ENCODE measurements at places on chromosomes 13 and 19.

DNA sequence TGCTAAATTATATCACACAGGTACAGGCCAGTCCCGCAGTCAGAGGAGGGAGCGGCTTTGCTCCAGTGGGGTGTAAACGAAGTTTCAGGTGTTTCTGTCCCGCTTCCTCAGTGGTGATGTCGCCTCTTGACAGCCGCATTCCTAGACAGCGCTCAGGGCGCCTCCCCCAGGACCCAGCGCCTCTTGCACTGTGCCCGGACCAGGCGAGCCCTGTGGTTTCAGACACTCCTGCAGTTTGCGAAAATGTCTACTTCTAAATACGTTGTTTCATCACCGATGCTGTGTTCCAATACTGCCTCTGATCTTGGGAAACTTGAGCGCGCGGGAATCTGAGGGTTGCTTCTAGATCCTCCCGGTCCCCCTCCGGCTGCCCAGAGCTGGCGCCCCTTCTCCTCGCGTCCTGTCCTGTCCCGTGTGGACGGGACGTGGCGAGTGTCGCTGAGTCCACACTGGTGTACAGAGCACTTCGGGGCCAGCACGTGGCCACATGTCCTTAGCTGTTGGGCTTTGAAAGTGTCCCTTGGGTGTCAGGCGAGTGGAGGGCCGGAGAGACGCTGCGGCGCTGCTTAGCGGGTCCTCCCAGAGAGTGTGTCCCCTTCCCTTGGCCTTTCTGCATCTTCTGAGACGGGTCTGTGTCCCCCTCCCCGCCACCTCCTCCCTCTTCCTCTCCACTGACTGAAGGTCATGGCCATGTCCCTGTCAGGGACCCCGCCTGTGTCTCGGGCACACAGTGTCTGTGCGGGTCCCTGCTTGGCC is 14.6 kb upstream of the RPS15 start:
- no peak for DNase-seq
- H3K27ac ChIP-seq, result no peak overlapping the region

DNA sequence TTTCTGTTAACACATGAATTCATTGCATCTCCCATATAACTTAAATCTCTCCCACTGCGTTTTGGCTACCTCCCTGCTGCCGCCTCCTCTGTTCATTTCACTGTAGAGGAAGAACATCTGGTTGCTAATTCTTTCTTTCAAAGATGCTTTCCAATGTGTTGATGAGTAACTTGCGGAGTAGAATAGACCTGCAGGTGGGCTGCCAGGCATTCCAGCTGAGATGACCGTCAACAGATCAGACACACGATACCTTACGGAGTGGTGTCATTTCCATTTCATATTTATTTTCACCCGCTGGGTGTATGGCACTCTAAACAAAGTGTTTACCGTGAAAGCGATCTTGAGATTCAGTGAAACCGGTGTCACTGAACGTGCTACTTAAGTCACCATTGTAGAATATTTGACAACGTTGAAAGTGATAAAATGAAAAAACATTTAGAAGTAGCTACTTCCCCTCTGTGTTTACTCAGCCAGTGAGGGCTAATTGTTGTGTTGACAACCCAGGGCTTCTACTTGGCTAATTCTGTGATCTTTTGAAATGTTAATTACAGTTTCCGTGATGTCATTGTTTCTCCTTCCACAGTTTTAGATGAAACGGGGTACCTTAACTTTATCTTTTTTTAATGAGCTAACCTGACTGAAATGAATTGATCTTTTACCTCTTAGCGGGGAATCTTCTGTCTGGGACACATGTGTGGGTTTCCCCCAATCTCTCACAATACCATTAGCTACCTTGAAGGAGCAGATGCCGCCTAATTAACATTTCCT is 228.5 kb upstream of the ARGLU1 start:
- H3K36me3 ChIP-seq, result no peaks in the 10 kb centered on the region
- H3K27me3 ChIP-seq, result peaks cover 6% of the 10 kb centered on the region
- no peak overlapping the region for H3K27ac ChIP-seq
- H3K4me3 ChIP-seq, result peak overlapping the region; percentile 47
- DNase-seq, result no peak

GRCh38 chr19:28307487-28307886 is 905.5 kb downstream of the UQCRFS1 start:
- H3K36me3 ChIP-seq, result no peaks in the 10 kb centered on the region
- no peak overlapping the region for H3K4me3 ChIP-seq
- no peak overlapping the region for H3K27ac ChIP-seq
- no peaks in the 10 kb centered on the region for H3K27me3 ChIP-seq
- DNase-seq, result no peak

DNA sequence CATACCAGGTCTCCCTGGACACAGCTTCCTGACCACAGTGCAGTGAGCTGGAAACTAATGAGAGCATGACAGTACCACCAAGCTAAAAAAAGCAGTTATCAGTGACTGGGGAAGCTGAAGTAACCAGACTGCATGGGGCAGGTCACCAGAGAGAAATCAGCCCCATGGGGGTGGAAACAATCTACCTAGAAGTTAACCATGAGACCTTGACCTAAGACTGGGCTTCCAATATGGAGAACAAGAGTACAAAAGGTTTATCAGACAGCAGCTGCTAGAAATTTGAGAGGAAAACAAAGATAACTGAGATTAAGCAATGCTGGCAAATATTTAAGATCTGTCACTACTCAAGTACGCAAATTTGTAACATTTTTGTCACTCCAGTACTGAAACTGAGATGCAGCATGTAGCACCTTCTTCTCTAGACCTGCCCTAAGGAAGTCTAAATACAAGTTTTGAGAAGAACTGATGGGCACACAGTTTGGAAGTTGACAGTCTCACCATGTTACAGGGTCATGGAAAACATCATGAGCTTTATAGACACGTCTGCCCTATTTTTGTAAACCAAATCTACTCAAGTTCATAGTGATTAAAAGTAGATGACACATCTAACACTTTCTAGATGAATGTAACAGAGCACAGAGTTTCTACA is 2641.8 kb upstream of the PCDH20 start:
- no peak overlapping the region for H3K27ac ChIP-seq
- no peak for DNase-seq
- no peak overlapping the region for H3K4me3 ChIP-seq
- no peaks in the 10 kb centered on the region for H3K36me3 ChIP-seq
- no peaks in the 10 kb centered on the region for H3K27me3 ChIP-seq
- H3K4me1 ChIP-seq, result no peaks in the 10 kb centered on the region

GRCh38 chr13:41006978-41007743 is 12.0 kb downstream of the ELF1 start:
- DNase-seq, result no peak
- no peak overlapping the region for H3K27ac ChIP-seq
- no peak overlapping the region for H3K4me3 ChIP-seq
- no peaks in the 10 kb centered on the region for H3K36me3 ChIP-seq
- H3K27me3 ChIP-seq, result no peaks in the 10 kb centered on the region

- no peak for DNase-seq
- H3K27ac ChIP-seq, result no peak overlapping the region
- H3K36me3 ChIP-seq, result no peaks in the 10 kb centered on the region
- no peak overlapping the region for H3K4me3 ChIP-seq
These were observed 243.5 kb downstream of the ITGBL1 start for GRCh38 chr13:101695870-101696516.

DNA sequence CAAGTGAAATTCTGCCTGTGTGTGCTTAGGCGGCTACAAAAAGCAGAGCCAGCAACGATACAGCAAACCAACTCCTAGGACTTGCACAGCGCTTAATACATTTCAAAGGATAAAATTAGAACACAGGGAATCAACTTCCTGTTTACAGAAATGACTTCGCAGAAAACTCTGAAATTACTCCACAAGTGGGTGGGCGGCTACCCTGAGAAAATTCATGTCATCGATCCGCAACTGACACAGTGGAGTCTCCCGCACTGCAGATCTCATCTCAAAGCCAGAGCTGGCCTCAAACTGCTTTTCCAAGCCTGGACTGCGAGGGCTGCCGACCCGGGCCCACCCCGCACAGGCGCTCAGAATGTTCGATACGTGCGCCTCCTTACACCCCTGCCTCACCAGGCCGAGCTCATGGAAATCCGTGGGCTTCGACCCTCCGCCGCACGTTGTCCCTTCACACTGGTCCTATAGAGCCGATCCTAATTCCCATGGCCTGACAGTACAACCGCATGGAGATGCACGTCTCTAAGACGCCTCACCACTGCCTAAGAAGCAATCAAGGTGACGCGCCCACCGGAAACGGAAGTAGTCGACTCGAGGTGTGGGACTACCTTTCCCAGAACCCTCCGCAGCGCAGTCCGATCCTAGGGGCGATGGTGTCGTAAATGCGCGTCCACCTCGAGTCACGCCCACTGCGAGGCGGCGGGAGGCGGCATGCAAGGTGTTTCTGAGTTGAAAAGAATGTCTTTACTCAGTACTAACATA is at the start of gene ZNF229:
ZNF229 (minus strand) TSS at position 557 of the 759 bp plus-strand sequence. CDS start 5,625 bp downstream, outside the sequence.
- no peaks in the 10 kb centered on the region for H3K27me3 ChIP-seq
- H3K27ac ChIP-seq, result peak within 1 kb of the TSS; percentile 36
- H3K4me1 ChIP-seq, result no peaks in the 10 kb centered on the region
- H3K36me3 ChIP-seq, result no peaks in the 10 kb centered on the region

- H3K27me3 ChIP-seq, result no peaks in the 10 kb centered on the region
- no peak overlapping the region for H3K4me3 ChIP-seq
- no peaks in the 10 kb centered on the region for H3K36me3 ChIP-seq
These were observed 22.2 kb upstream of the ZNF181 start for GRCh38 chr19:34711890-34712289.

DNA sequence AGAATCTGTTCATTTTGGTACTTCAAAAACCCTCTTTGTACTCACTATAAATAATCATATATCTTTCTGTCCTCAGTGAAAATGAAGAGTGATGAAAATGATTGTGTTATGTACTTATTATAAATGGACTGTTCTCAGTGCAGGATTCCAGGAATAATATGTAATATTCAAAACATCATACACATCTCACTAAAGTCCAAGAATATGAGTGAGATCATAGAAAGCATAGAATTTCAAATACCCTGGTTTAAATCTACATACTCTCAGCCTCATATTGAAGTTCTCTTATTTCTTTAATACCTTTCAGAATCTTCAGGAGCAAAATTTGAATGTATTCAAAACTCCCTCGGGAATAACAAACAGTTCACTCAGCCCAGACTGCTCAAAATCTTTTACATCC is 868.0 kb downstream of the SLITRK6 start:
- DNase-seq, result no peak
- H3K4me1 ChIP-seq, result no peaks in the 10 kb centered on the region
- no peaks in the 10 kb centered on the region for H3K36me3 ChIP-seq
- H3K27ac ChIP-seq, result no peak overlapping the region
- no peak overlapping the region for H3K4me3 ChIP-seq
- no peaks in the 10 kb centered on the region for H3K27me3 ChIP-seq

DNA sequence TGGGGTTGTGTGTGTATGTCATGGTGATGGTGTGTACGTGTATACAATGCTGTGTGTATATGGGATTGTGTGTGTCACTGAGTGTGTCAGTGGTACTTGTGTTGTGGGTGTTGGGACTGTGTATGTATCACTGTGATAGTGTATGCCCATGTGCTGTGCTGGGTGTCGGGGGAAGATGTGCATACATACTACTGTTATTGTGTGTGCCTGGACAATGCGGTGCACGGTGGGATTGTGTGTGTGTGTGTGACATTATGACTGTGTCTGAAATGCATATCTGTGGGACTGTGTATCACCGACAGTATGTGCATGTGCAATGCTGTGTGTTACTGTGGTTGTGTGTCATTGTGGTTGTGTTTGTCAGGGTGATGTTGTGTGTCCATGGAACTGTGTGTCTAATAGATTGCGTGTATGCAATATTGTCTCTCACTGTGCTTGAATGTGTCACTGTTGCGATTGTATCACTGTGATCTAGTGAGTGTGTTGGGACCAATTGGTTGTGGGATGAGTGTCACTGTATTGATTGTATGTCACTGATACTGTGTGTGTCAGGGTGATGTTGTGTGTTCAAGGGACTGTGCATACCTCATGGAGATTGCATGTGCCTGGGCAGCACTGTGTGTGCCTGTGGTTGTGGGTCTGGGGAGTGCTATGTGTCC is 11.0 kb upstream of the BBC3 start:
- H3K27me3 ChIP-seq, result peaks cover 45% of the 10 kb centered on the region
- no peak overlapping the region for H3K4me3 ChIP-seq
- peaks cover 46% of the 10 kb centered on the region for H3K4me1 ChIP-seq
- no peaks in the 10 kb centered on the region for H3K36me3 ChIP-seq
- DNase-seq, result no peak

- peaks cover 80% of the 10 kb centered on the region for H3K27me3 ChIP-seq
- H3K27ac ChIP-seq, result no peak overlapping the region
These were observed 904 bp upstream of the SOX1 start for GRCh38 chr13:112065867-112066623.

GRCh38 chr19:51531349-51532315 is at the start of gene SIGLEC6:
SIGLEC6 (minus strand) TSS chr19:51531670; CDS start chr19:51531648, 22 bp downstream.
- no peak within 1 kb of the TSS for H3K27ac ChIP-seq
- H3K4me3 ChIP-seq, result no peak within 1 kb of the TSS
- DNase-seq, result peak; percentile 34
- H3K36me3 ChIP-seq, result no peaks in the 10 kb centered on the region
- no peaks in the 10 kb centered on the region for H3K4me1 ChIP-seq

GRCh38 chr19:42323852-42324654 is 1.4 kb upstream of the MEGF8 start:
- H3K27ac ChIP-seq, result no peak overlapping the region
- no peaks in the 10 kb centered on the region for H3K36me3 ChIP-seq
- peaks cover 26% of the 10 kb centered on the region for H3K4me1 ChIP-seq
- DNase-seq, result no peak

GRCh38 chr19:6728346-6728745 is 7.9 kb upstream of the C3 start:
- H3K27ac ChIP-seq, result no peak overlapping the region
- peaks cover 39% of the 10 kb centered on the region for H3K4me1 ChIP-seq
- no peak for DNase-seq

GRCh38 chr19:41264581-41265394 is 616 bp downstream of the HNRNPUL1 start:
- peak; percentile 53 for DNase-seq
- H3K4me1 ChIP-seq, result peaks cover 30% of the 10 kb centered on the region
- H3K36me3 ChIP-seq, result peaks cover 8% of the 10 kb centered on the region
- peak overlapping the region; percentile 90 for H3K27ac ChIP-seq

- no peaks in the 10 kb centered on the region for H3K27me3 ChIP-seq
- no peaks in the 10 kb centered on the region for H3K4me1 ChIP-seq
These were observed 46.8 kb upstream of the SACS start for GRCh38 chr13:23480324-23480723.

DNA sequence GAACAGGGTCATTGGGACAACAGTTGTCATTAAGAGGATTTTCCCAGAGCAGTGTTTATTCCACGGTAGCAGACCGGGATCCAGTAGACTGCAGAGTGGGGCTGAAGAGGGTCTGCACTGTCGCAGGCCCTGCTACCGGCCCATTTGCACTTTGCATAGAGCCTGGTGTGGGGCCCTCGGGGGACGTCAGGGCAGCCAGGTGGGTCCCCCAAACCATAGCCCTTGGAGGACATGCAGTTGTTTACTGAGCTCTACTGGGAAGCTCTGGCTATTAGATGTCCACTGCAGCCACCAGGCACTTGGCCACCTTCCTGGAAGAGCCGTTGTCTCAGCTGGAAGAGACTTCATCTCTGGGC is 45.8 kb downstream of the SLC7A9 start:
- H3K4me3 ChIP-seq, result no peak overlapping the region
- no peak for DNase-seq
- H3K27me3 ChIP-seq, result peaks cover 49% of the 10 kb centered on the region
- H3K4me1 ChIP-seq, result no peaks in the 10 kb centered on the region
- H3K27ac ChIP-seq, result no peak overlapping the region
- no peaks in the 10 kb centered on the region for H3K36me3 ChIP-seq

GRCh38 chr13:93984876-93985275 is 494.6 kb downstream of the DCT start:
- H3K27ac ChIP-seq, result no peak overlapping the region
- DNase-seq, result no peak
- H3K27me3 ChIP-seq, result no peaks in the 10 kb centered on the region
- H3K4me3 ChIP-seq, result no peak overlapping the region
- no peaks in the 10 kb centered on the region for H3K36me3 ChIP-seq

- no peak for DNase-seq
- peaks cover 9% of the 10 kb centered on the region for H3K36me3 ChIP-seq
- H3K4me1 ChIP-seq, result peaks cover 28% of the 10 kb centered on the region
- H3K27ac ChIP-seq, result peak overlapping the region; percentile 34
- H3K27me3 ChIP-seq, result no peaks in the 10 kb centered on the region
- H3K4me3 ChIP-seq, result no peak overlapping the region
These were observed 4.2 kb upstream of the SPC24 start for GRCh38 chr19:11159598-11160439.

Data from heart right ventricle (tissue), 16 donors.